Choroid plexus epithelial cell (primary cell): ENCODE measurements at places on chromosomes 1 and 21.
A peak's percentile ranks its signal among the peaks of the same experiment; 100 is the strongest.

GRCh38 chr1:22457345-22457744, 5.7 kb downstream of the ZBTB40 start:
- DNase-seq, result peak; percentile 83

DNA sequence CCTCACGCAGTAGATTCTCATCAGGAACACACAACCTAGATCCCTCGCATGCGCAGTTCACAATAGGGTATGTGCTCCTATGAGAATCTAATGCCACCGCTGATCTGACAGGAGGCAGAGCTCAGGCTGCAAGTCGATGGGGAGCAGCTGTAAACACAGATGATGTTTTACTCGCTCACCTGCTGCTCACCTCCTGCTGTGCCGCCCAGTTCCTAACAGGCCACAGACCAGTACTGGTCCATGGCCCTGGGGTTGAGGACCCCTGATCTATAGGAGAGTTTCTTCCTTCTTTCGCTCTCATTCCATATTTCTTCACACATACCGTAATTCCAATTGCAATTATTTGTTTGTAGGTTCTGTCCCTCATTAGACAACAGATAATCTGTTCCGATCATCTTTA, 103.4 kb downstream of the CLEC20A start:
- no peak for DNase-seq

GRCh38 chr1:212514056-212514614, 81.4 kb downstream of the NENF start:
- DNase-seq, result peak; percentile 43

DNA sequence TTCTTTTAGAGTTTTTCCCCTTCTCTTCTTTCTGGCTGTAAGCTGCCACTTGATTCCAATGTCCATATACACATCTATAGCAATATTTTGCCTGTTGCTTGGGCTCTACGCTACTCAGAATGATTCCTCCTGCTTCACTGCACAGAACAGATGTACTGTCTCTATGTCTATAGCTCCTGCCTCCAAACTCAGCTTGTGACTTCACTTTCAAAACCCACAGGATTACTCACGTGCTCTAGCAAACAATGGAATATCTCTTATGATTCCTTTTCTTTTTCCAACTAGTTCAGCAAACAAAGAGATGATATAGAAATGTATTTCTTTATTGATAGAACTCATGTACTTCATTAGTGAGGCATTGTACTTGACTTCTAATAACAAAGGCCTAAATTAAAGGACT, 80.5 kb upstream of the SOX13 start:
- DNase-seq, result peak; percentile 13
